CD4-positive, alpha-beta T cell treated with Interleukin-2 at 100 ng/mL for 4 hours (primary cell): ENCODE measurements at places on chromosomes 2 and 18.

GRCh38 chr2:236237468-236238190 lies 26.6 kb downstream of the ASB18 start:
- no peak for DNase-seq

DNA sequence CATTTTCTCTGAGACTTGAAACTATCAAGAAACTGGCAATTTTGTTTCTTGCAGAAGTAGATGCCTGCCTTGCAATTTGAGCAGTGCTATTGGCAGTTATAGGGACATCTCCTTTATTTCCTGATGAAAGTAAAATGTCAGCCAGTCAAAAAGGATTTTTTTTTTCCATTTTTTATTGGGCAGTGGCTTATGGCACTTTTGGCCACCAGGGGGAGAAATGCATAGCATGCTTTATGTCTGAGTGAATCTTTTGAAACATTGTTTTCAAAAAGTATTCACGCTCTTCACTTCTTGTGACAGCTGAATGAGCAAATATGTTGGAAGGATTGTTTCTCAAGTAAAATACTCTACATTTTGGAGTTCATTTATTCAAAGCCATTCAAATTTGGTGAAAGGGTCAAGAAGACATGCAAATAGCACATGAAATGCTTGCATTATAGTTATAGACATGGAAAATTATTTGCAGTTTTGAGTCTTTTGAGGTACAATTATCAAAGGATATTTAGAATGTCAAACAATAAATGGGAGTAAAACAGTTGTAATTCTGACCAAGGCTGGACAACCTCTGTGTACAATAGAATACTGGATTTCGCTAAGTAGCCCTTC lies 491.0 kb downstream of the CDH2 start:
- DNase-seq = no peak

DNA sequence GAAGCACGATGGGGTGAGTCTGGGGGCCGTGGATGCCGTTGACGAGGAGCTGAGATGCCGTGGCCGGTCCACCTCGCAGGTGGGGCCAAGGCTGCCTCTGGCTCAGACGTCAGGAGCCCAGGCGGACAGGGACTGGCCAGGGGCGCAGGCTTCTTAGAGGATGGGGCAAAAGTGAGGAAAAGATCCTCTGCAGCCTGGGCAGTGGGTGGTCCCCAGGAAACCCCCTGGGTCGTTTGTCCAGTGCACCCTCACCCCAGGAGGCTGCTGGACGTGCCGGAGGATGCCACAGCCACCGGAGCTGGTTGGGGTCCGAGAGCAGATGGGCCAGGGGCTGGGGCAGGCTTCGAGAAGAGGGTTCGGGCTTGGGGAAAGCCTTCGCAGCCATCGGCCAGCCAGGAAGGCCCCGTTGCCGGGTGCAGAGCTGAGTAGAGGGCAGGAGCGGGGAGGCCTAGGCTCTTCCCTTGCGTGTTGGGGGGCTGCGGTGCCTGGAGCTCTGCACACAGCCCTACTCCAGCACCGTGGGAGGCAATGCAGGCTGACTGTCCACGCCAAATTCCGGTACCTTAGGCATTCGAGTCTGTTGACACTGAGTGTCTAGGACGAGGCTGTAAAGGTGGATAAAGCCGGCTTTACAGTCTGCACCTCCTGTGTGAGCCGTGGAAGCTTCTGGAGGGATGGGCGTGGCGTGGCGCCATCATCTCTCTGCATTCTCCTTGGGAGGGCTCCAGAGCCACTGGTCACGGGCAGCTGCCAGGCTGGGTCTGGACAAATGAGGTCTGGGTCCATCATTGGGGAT lies 18.8 kb downstream of the GPC1 start:
- DNase-seq = no peak

DNA sequence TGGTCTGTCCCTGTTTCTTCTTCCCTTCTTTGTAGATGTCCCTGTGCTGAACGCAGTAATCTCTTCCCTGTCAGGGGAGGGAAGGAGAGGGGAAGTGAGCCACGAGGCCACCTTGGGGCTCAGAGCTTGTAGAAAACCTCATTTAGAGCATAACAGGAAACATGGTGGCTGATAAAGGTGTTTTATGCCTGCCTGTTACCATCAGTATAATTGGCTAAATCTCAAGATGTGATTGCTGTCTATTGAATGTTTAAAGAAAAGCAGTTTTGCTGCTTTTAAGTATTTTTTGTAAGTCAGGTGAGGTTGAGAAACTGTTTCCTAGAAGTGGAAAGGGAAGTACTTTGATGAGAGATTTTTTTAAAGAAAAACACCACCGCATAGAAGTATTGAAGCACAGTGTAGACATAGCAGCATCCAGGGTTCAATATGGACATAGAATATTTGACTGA lies 59.7 kb upstream of the PDK1 start:
- DNase-seq = peak; percentile 59

DNA sequence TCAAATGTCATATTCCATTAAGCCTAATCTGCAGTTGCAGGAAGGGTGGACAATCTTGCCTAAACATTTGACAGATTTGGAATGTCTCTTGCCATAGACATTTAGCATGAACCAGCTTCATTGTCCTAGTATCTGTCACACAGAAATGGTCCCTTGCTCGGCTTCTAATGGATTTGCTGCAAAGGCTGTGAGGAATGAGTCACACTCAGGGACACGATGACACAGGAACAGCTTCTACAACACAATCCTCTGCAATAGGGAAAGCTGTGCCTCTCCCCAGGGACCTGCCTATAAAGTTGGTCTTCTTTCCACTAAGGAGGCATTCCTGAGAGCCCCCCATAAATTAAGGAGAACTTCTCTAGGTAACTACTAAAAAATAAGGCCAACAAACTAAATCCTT lies 155.1 kb upstream of the L3MBTL4 start:
- no peak for DNase-seq

- DNase-seq = no peak
Measured at GRCh38 chr2:107529146-107529545, 297.5 kb upstream of the RGPD4 start.

GRCh38 chr18:45467945-45468344 lies 147.3 kb upstream of the SLC14A2 start:
- no peak for DNase-seq

- DNase-seq = no peak
Measured at GRCh38 chr2:20018601-20019152, 6.2 kb upstream of the MATN3 start.

- DNase-seq = no peak
Measured at GRCh38 chr2:30655211-30655610, 152.0 kb downstream of the CAPN13 start.

DNA sequence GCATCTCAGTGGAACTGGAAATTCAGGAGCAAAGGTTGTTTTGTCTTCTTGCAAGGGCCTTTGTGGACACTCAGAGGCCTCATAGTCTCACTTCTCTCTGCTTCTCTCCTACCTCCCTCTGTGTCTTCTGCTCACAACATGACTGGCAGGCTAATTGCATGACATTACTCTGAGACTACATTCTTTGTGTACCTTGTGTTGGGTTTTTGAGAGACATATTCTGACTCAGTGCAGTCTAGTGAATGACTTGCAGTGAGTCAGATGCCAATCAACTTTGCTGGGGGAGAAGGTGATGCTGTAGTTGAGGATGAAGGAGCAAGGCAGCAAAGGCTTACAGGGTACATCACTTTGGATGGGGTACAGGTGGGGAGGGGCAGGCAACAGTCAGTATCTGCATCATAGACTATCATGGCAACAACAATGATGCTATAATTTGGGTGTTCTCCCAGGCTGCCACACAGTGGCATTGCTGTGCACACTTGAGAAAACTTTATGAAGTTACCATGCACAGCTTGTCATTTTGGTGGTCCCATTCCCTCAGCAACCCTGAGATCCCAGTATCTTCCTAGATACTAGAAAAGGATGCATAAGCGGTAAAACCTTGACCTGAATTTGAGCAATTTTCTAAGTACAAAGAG lies 69.3 kb upstream of the SLC16A14 start:
- no peak for DNase-seq

GRCh38 chr2:136932700-136933099 lies 167.4 kb downstream of the THSD7B start:
- no peak for DNase-seq

DNA sequence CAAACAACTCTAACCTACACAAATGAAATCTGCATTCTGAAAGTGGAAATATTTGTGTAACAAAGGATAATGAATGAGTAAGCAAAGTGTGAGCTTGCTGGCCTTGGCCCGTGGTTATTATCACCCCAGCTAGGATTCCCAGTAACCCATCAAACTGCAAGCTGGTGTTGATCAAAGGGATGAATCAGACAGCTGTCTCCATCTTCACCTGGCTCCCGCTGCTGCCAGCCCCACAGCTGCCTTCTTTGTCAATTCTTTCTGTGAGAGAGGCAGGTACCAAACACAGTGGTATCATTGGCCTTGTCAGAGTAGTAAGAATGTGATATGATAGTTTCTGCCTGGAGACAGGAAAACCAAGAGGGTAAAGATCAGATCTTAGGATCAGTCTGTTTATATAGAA lies 25.2 kb upstream of the RGPD4 start:
- no peak for DNase-seq

DNA sequence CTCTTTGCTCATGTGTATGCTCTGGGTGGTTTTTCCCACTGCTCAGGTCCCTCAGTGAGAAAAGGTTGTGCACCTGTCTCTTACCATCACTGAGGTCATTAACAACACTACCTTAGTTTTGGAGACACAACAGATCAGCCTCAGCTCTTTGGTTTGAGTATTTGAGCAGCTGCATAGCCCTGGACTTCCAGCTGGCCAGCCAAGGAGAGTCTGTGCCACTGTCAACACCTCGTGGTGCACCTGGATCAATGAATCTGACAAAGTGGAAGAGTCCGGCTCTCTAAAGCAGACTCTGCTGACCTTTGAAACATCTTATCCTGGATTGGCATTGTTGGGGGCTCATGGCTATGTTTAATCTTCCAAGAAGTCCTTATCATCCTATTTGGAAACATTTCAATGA lies 30.0 kb downstream of the SERPINB8 start:
- DNase-seq = no peak

DNA sequence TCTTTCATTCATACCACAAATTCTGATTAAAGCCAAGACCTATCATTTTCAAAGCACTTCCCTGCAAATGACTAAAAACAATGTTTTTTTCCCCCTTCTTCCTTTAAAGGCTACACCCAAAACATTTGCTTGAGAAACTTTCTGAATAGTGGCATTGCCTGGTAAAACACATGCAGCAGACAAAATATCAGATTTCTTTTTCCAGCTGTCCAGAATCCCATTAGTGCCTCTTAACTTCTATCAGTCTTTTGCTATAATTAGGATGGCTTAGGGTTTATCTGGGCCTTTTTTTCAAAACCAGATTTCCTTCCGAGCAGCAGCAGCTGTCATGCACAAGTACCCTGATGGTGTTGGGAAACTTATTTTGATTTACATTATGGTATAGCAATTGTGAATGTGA lies 50.6 kb downstream of the ALPK2 start:
- no peak for DNase-seq

GRCh38 chr2:59583173-59583765 lies 970.2 kb downstream of the BCL11A start:
- no peak for DNase-seq

DNA sequence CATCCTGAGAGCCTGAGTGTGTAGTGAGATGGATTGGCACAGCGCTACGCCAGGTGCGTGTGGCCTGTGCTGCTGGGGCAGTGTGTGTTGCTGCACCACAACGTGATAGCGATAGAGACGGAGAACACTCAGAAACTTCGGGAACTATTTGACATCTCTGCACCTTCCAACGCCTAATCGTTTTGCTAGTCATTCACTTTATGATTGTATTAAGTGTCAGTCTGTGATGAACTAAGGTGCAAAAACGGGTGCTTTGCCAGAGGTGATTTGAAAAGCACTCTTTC lies 26.0 kb upstream of the IGFBP2 start:
- DNase-seq = no peak

- no peak for DNase-seq
Measured at GRCh38 chr2:133500917-133501316, 67.3 kb downstream of the NCKAP5 start.

DNA sequence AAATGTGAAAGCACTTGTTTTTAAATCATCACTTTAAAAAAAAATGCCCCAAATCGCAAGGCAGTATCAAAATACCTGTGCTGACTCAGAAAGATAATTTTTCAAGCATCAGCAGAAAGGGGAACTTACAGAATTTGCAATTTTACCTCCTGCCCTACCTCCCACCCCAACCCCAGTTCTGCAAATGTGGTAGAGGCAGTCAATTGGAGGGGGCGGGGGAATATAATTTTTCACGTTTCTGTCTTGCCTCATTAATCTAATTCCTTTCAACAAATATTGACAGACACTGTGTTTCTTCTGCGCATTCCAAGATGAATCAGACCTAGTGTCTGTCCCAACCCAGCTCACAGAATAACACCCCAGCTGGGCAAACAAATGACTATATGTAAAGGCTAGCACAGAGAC lies 76.8 kb downstream of the ALPK2 start:
- DNase-seq = no peak

DNA sequence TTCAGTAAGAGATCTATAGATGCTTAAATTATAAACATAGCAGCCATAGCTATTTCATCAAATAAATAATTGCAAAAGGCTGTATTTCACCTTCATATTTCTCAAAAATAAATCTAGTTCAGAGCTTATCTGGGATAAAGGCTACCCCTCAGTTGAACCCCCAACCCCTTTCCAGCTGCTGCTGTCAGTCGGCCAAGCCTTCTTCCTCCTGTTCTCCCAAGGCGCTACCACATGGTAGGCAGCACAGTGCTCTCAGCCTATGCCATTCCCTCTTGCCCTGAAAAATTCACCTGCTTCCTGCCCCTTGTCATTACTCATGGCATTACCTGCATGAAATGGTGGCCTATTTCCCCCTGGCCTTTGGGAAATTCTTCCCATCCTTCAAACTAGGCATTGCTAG lies 136.5 kb downstream of the NYAP2 start:
- DNase-seq = no peak

DNA sequence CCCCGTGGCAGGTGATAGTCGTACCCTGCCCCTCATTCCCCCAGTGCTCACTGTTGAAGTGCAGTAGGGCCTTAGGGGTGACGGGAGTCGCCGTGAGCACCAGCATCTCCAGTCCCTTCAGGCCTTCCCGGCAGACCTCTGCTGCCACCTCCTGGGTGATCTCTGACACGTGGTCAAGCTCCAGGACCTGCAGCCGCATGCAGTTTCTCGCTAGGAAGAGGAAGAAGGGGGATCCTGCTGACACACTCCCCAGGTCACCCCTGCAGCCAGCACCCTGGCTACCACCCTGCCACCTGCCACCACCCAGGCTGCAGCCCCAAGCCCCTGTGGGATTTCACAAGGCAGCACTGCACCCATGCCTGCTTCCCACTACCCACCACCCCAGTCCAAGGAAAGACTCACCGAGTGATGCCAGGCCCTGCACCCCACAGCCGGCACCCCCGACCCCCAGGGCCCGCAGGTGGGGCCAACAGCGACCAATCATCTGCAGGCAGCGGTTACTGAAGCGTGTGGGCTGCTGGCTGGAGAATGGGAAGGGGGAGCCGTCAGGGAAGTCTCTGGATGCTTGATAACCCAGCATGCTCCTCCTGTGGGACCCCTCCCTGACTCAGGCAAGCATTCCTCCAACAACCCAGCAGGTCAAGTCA lies 23.8 kb downstream of the FBXO41 start:
- DNase-seq = no peak
